ENCODE measurements at places on chromosomes 5 and 9.

- no peak for DNase-seq
Observed at GRCh38 chr9:108621991-108622855, 233.6 kb downstream of the ACTL7B start.

DNA sequence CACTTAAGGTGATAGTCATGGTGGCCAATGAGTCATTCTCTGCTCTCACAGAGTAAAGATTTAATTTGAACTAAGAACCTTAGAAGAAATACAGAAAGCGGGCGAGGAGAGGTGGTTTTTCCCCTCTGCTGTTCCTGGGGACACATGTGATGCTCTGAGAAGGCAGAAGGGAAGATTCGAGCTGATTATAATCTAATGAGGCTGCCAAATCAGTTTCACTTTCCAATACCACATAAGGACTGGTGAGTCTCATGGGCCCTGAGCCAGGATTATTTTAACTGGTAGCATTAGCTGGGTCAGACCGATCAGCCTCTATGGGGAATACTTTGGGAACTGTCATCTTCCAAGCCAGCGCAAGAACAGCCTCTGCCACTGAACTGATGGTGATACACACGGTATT lies 116.5 kb downstream of the SLC1A3 start:
- DNase-seq, result no peak

- DNase-seq, result no peak
Observed at GRCh38 chr5:78835176-78835575, 149.9 kb downstream of the ARSB start.

GRCh38 chr5:140611020-140611521 lies 21.9 kb downstream of the CD14 start:
- no peak for DNase-seq

DNA sequence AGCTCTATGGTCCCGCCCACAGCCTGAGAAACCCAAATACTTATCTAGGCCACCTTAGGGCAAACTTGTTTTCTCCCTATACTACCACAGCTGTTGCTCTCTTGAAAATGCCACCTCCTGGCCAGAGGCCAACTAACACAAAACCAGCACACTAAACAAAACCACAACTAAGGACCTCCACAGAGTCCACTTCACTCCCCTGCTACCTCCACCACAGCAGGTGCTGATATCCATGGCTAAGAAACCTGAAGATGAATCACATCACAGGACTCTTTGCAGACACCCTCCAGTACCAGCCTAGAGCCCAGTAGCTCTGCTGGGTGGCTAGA lies 108.4 kb downstream of the ALDH1A1 start:
- DNase-seq, result no peak

GRCh38 chr5:24492229-24492628 lies 152.5 kb downstream of the CDH10 start:
- DNase-seq, result no peak

DNA sequence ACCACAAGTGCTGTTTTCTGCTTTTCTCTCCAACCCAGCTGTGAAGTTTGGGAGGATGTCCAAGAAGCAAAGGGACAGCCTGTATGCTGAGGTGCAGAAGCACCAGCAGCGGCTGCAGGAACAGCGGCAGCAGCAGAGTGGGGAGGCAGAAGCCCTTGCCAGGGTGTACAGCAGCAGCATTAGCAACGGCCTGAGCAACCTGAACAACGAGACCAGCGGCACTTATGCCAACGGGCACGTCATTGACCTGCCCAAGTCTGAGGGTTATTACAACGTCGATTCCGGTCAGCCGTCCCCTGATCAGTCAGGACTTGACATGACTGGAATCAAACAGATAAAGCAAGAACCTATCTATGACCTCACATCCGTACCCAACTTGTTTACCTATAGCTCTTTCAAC lies 145.2 kb downstream of the RORB start:
- no peak for DNase-seq

- DNase-seq, result peak; percentile 46
Observed at GRCh38 chr9:109012009-109012875, 1.1 kb downstream of the CTNNAL1 start.

DNA sequence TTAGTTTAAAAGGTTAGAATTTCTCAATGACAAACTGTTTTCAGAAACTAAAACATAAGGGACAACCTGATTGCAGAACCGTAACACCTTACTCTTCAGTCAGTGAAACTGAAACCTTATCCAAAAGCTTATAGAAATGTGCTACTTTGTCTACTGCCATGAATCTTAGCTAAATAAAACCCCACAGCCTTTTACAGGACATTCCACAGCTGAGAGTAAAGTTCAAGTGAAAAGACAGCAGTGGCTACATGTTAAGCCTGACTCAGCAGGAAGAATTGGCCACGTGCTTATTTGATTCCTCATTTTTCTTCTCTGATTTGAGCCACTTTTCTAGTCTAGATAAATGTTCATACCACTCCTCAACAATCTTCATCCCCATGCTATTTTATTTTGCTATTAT lies 278.7 kb upstream of the ISL1 start:
- DNase-seq, result no peak

GRCh38 chr5:151454166-151454565 lies 6.8 kb downstream of the SLC36A1 start:
- DNase-seq, result no peak

- DNase-seq, result no peak
Observed at GRCh38 chr9:109474944-109475343, 23.2 kb downstream of the PTPN3 start.

DNA sequence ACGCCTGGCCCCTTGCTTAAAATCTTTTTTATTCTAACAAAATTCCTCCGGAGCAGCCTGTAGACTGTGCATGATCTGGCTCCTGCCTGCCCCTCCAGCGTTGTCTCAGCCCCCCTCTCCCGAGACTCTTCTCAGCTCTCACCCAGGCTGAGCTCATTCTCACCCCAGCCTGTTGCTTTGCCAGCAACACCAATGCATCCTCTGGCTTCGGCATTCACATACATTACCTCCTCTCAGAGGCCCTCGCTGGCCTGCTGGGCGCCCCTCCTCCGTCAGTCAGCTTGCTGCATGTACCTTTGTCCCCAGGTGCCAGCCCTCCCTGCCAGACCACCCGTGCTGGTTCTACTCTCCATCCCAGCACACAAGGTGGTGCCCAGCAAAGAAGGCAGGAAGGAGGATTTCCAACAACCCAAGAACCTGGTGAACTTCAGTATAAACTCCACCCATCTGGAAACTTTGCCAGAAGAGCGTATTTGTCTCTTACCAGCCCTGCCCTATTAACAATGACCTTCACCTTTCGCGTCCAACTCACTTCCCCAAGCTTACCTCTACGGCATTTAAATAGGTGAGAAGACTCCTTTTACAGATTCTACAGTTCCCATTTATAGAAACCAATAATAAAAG lies 35.0 kb downstream of the MYO10 start:
- no peak for DNase-seq

DNA sequence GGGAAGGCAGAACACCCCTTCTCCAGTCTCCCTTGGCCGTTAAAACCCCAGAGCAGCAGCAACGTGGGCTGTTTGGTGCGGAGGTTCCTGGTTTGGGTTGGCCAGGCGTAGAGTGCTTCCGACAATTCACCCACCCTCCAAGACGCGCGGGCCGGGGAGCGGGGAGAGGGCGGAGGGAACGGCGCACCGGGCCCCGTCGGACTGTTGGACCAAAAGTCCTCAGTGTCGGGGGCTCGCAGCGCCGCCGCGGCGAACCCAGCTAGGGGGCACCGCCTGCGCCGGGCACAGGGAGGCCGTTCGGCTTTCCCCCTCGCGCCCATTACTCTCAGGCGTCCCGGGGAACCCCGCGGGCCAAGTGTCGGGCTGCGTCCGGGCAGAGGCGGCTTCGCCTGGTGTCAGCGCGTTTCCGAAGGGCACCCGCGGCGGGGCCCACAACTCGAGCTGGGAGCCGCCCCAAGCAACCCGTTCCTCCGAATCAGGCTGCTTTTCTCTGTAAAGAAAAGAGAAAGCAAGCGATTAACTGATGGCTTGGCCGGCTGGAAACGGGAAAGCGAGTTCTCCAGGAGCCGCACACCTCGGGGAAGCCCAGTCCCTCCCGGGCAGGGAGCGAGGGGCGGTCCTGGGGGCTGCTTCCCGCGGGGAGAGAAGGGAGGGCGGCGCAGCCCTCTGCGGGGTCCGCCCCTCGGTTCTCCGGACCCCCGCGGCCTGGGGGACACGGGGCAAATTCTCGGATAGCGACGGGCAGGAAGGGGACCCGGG lies 145.5 kb downstream of the ERCC6L2 start:
- peak; percentile 51 for DNase-seq

DNA sequence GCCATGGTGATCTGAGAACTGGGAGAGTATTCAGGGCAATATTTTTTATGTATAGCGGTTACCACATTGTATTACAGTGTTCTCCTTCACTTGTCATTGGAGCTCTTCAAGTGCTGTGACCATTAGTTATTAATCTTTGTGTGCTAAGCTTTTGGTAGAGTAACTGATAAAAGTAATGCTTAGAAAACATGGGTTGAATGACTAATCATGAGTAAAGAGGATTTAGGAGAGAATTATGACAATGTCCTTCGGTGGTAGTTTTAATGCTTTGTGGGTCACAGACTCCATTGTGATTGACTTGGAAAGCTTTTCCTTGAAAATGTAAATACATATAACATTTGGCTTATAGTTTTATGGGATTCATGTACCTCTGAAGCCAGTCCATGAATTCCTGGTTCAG lies 21.4 kb downstream of the TGFBR1 start:
- no peak for DNase-seq

GRCh38 chr9:110303133-110303532 lies 34.5 kb downstream of the TXNDC8 start:
- DNase-seq, result no peak

DNA sequence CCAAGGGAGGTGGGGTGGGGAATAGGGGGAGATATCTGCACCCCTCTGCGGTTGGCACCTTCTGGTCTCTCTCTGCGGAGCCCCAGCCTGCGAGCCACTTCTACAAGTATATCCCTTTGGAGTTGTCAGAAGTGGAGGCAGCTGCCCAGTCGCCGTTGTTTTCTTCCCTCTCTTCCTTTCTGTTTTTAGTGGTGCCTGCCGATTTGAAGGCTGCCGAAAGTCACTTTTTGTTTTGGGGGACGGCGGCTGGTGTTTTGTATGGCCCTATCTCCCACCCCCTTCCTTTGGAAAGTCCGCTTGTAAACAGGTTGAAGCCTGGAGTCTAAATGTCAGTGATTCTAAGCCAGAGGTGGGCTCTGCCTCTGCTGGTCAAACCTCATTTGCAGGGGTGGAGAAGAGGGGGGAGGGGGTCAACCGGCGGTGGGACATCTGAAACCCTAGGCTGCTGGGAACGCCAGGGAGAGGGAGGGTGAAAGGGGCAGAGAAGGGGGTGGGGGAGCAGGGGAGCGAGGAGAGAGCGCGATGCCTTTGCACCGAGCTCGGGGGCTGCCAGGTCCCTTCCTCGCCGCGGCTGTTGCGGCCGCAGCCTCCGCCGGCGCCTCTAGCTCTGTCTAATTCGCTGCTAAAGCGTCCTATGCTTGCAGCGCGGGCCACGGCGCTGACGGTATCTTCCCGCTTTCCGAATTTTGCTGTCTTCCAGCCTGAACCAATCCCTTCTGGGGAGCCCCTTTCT lies at the start of gene FGF10:
FGF10 (minus strand) TSS at position 331 of the 733 bp plus-strand sequence. CDS start 738 bp downstream, outside the sequence.
- no peak for DNase-seq

GRCh38 chr5:180209137-180209581 lies at the start of gene RASGEF1C:
Gene RASGEF1C (minus strand): TSS chr5:180209211. CDS start chr5:180138052, 71,159 bp downstream.
- DNase-seq, result peak; percentile 72

DNA sequence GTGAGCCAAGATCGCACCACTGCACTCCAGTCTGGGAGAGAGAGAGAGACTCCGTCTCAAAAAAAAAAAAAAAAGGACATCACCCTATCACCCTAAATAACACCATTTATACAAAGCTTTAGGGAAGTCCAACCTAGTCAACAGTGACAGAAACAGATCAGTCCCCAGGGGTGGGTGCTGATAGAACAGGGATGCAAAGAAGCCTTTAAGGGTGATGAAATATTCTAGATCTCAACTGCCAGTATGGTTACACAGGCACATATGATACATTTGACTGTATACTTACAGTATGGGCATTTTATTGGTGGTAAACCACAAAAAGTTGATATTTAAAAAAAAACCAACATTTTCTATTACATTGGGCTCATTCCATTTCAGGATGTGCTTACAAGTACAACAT lies 4.8 kb downstream of the RETREG1 start:
- no peak for DNase-seq

GRCh38 chr9:118170032-118170955 lies 466.1 kb downstream of the TLR4 start:
- no peak for DNase-seq

DNA sequence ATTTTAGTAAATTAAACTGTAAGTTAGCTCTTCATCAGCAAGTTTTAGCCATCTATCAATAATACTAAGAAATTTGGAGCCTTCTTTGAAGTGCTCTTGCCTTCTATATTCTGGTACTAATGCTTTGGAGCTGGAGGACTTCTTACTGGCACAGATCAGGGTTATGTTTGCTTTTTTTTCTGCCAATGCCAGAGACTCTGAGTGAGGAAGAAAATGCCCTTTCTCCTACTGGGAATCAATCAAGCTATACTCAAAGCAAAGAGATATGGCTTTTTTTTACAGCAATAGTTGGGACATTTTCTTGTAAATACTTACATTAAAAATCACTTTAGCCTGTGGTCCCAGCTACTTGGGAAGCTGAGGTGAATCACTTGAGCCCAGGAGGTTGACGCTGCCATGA lies 4.3 kb downstream of the HSDL2 start:
- DNase-seq, result no peak

- peak; percentile 42 for DNase-seq
Observed at GRCh38 chr5:40680741-40681362, 1.1 kb downstream of the PTGER4 start.

DNA sequence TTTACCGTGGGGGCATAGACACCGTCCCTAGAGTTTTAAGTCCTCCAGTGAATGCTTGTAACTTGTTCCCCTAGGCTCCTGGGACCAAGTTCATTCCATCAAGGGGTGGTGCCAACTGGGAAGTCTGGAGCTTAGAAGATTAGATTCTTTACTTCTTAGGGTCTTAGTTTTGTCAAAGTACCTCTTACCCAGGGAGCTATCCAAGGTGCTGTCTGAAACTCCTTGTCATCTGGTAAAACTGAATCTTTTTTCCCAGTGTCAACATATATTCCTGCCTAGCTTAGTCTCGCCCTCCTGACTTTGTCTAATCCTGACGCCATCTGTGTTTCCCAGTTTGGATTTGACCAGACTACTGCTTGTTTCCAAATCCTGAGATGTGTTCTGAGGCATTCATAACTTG lies 41.6 kb downstream of the MAMDC2 start:
- no peak for DNase-seq

GRCh38 chr5:127311781-127312525 lies 21.4 kb downstream of the MEGF10 start:
- no peak for DNase-seq

DNA sequence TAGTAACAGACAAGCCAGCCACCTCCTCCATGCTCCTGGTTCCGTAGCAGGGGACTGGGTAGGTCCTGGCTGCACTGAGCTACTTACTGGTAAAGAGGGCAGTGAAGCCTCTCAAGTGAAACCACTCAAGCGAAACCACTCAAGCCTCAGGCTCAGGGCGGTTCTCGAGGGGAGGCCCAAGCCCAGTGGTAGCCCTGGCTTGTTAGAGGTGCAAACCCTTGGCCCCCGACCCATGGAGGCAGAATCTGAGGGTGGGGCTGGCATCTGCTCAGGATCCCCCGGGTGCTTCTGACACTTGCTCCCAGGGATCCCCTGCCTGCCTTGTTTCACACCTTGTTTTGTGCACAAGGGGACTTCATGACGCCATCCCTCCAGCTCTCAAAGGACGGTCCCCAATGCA lies 76.5 kb upstream of the OLFM1 start:
- DNase-seq, result no peak
